ENCODE measurements at places on chromosomes 2 and 18.

- DNase-seq, result peak; percentile 71
Observed at GRCh38 chr2:38037757-38038621, 38.0 kb downstream of the CYP1B1 start.

DNA sequence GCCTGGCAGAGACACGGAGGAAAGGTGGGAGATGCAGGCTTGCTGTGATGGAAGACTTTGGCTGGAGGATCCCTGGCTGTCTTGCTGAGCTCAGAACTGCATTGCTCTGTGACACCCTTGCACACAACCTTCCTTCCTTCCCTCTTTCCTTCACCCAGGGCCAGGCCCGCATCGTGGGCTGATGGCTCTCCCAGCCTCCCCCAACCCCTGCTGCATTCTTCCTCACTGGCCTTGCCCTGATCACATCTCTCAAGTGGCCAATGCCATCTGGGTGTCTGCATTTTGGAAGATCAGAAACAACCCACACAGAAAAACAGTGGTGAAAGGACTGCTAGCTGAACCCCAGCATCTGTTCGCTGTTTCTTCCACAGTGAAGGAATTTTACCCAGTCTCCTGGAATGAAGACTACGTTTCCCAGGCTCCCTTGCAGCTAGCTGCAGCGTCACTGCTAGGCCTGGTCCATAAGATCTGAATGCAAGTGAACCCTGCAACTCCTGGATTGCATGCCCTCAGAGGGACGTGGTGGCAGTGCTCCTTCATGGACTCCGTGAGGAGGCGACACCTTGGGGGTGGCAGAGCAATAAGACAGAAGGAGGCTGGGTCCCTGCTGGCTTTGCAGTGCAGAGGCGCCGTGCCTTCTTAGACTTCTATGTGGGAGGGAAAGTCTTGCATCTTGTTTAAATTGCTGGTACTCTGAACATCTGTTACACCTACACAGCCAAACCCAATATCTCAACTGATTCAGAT is 78.9 kb upstream of the YWHAQ start:
- DNase-seq, result no peak

DNA sequence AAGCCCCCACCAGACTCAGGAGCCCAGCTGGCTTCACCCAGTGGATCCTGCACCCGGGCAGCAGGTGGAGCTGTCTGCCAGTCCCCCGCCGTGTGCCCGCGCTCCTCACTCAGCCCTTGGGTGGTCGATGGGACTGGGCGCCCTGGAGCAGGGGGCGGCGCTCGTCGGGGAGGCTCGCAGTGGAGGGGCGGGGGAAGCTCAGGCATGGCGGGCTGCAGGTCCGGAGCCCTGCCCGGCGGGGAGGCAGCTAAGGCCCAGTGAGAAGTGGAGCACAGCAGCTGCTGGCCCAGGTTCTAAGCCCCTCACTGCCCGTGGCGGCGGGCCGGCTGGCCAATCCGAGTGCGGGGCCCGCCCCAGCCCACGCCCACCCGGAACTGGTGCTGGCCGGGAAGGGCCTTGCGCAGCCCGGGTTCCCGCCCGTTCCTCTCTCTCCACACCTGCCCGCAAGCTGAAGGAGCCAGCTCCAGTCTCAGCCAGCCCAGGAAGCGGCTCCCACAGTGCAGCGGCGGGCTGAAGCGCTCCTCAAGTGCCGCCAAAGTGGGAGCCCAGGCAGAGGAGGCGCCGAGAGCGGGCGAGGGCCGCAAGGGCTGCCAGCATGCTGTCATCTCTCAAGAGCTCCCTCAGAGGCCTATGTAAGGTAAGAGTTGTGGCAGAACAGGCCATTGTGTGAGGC is 1307.8 kb upstream of the TMEFF2 start:
- no peak for DNase-seq

- DNase-seq, result no peak
Observed at GRCh38 chr2:177258059-177258458, 6.5 kb downstream of the NFE2L2 start.

DNA sequence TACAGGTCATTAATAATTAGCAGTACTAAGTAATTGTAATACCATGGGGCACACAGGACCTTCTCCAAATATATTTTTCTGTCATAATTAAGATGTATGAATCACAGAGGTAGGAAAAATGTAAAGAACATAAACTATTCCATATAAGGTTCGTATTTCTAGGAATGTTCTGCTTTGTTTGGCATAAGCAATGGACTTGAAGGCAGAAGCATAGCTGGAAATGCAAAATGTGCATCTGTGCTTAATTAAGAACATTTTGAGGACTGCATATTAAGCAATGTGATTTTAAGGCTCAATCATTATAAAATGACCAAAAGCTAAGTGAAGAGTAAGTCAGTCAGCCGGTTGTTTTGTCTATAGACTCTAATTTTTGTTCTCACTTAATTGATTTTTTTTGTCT is 123.2 kb downstream of the RBM43 start:
- DNase-seq, result no peak

- peak; percentile 83 for DNase-seq
Observed at GRCh38 chr2:209334188-209335017, 89.4 kb upstream of the MAP2 start.

DNA sequence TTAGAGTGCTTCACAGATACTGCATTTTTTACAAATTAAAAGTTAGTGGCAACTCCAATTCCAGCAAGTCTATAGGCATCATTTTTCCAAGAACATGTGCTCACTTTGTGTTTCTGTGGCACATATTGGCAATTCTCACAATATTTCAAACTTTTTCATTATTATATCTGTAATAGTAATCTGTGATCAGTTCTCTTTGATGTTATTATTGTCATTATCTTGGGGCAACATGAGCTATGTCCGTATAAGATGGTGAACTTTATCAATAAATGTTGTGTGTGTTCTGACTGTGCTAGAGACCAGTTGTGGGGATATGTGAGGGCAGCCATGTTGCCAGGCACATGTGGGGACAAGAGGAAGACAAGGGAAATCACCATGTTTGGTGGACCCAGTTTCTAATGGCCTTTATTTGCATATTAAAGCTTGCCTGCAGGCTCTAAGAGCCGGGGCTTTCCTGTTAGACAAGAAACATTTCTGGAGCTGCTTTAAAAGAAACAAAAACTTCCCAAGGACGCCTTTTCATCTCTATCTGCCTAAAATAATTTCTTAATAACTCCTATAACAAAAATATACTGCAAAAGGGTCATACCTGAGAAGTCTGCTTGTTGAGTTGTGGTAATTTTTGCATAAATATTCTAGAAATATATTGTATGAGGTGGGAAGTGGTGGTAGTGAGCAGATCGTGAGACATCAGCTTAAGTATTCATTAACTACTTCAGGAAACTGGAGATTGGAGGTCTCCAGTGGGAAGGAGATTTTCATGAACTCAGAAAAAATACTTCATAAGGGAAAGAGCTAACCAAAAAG is 37.2 kb downstream of the KYNU start:
- no peak for DNase-seq

- DNase-seq, result no peak
Observed at GRCh38 chr2:239025951-239026461, 178.1 kb downstream of the TWIST2 start.

Data from suppressor macrophage (primary cell).